ENCODE measurements at places on chromosomes 1 and 21.

- DNase-seq: no peak
These were observed 21.6 kb upstream of the STUM start for GRCh38 chr1:226526801-226527595.

DNA sequence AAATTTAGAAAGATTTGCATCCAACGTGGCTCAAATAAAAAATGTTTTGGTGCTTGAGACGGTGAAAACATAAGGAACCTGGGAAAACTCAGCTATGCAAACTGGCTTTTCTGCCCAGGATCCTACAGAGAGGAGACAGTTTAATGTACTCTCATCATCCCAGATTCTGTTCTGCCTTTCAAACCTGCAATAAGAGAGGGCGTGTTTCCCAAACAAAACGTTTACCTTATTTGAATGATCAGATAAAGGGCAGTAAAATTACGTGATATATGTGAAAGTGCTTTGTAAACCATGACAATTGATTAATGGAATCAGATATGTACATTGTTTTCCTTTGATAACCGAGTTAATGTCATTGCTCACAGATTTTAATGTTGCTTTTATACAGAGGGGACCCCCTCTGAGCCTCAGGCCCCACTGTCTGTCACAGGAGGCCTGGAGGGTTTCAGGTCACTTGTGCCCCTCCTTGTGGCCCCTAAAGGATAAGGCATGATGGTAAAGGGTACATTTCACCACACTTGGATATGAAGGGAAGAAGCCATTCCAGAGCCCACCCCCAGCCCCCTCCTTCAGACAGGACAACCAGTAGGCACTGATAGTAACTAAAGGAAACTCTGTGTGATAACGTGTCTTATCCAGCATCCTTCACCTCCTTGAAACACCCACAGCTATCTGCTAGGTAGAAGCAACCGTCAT, 157.6 kb downstream of the EDEM3 start:
- no peak for DNase-seq

GRCh38 chr1:223410036-223410435, 16.8 kb downstream of the CCDC185 start:
- DNase-seq: no peak

GRCh38 chr1:65741993-65742392, 50.7 kb upstream of the PDE4B start:
- no peak for DNase-seq

GRCh38 chr1:71166178-71167173, 85.6 kb upstream of the ZRANB2 start:
- DNase-seq: no peak

DNA sequence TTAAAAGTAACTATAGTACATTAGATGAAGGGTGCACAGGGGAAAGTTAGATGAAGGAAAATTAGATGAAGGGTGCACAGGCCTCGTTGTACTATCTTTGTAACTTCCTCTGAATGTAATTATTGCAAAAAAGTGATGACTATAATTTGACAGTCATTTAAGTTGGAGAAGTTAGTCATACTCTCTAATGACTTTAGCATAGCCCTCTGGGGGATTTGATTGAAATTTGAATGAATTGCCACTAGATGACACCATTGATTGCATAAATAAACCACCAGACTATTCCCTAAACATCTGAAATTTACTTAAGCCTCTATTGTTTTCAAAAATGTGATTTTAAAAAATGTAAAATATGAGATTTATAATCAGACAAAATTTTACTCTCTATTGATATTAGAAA, 102.6 kb downstream of the TPR start:
- no peak for DNase-seq

DNA sequence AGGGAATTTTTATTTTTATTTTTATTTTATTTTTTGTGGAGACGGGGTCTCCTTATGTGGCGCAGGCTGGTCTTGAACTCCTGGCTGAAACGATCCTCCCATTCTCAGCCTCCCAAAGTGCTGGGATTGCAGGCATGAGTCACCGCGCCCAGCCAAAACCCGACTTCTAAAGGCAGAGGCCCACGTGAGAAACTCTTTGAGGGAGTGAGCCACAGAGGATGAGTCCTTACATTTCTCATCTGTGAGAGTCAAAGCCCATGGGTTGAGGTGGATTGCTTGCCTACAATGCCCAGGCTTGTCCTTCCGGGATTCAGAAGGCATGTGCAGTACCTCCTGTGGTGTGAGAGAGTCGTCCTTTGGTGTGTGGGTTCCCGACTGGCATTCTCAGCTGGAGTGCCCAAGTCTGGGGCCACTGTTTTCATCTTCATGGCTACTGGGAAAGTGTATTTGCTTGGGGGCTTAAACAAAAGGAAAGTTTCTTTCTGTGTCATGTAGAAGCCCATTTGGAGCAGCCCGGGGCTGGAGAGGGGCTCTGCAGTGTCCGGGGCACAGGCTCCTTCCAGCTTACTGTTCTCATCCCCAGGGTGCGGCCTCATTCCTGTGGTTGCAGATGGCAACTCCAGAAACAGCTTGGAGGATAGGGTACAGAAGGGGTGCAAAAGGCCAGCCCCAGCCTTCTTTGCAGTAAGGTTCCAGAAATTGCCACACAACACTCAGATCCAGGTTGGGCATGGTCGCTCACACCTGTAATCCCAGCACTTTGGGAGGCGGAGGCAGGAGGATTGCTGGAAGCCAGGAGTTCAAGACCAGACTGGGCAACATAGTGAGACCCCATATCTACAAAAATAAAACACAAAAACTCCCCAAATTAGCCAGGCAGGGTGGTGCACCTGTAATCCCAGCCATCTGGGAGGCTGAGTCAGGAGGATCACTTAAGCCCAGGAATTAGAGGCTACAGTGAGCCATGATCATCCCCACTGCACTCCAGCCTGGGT, 29.4 kb upstream of the CSF3R start:
- DNase-seq: no peak

DNA sequence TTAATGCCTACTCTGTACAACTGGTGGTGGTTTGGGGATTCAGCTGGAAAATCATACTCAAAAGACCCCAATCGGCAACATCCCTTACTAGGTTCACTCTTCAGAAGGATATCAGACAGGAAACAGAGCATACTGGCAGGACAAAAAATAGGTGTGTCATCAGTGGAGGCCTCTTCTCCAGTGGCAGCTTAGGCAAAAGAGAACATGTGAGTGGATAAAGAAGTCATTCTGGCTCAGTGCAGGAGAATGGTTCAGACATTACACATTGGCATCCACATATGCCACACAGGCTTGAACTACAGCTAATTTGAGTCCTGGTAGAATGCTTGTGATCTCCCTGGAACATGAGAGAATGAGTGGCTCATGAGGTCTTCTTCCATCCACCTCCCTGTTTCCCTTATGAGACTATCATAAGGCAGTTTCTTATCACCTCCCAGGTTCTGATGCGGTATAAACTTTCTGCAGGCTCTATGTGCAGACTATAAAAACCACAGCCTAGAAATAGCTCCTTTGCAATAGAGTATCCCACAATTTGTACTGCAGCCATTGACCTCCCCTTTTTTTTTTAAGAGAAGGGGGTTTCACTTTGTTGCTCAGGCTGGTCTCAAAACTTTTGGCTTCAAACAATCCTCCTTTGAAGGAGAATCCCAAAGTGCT, 24.7 kb downstream of the VAMP4 start:
- DNase-seq: no peak

- no peak for DNase-seq
These were observed 184.4 kb downstream of the PTGER3 start for GRCh38 chr1:70863239-70863638.

GRCh38 chr1:65334081-65334480, 24.7 kb downstream of the DNAJC6 start:
- no peak for DNase-seq

- no peak for DNase-seq
These were observed 111.3 kb upstream of the SAMSN1 start for GRCh38 chr21:14657241-14658008.

DNA sequence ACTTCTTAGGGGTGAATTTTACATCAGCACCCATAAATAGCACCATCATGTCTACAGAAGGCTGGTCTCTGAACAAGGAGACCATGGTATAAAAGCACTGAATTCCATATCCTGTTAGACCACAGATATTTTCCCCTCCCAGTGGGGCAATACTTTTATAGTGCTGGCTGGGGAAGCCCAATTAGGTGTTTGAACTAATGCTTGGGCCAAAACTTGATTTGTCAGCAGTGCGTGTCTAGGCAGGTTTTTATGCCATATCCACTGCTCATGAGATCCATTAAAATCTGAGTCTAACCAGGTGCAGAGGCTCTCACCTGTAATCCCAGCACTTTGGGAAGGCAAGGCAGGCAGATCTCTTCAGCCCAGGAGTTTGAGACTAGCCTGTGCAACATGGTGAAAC, 623.0 kb downstream of the NPHP4 start:
- DNase-seq: no peak

DNA sequence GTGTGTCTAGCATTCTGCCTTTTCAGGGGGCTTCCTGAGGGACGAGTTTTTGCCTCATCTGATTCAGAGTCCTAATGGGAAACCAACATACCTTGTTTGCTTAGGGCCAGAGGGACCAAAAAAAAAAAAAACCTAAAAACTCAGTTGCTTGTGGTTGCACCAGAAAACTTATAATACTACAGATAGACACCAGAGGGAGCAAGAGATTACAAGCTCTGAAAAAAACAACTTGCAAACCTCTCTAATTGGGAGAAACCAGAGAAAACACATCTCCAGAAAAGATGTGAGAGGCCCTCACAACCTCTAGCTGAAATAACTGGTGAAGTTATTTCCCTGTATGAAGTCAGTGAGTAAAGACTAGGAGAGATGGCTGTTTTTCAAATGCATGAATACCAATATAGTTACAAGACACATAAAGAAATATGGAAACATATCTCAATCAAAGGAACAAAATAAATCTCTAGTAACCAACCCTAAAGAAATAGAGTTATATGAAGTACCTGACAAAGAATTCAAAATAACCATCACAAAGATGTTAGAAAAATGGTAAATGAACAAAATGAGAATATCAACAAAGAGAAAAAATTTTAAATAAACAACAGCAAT, 233.7 kb upstream of the NFIA start:
- no peak for DNase-seq

GRCh38 chr1:109790735-109791494, 27.2 kb upstream of the EPS8L3 start:
- DNase-seq: peak; percentile 61

- DNase-seq: no peak
These were observed 7.7 kb downstream of the ARHGEF2 start for GRCh38 chr1:155970531-155971167.

- DNase-seq: no peak
These were observed 44.9 kb upstream of the EFHD2 start for GRCh38 chr1:15364740-15365139.

DNA sequence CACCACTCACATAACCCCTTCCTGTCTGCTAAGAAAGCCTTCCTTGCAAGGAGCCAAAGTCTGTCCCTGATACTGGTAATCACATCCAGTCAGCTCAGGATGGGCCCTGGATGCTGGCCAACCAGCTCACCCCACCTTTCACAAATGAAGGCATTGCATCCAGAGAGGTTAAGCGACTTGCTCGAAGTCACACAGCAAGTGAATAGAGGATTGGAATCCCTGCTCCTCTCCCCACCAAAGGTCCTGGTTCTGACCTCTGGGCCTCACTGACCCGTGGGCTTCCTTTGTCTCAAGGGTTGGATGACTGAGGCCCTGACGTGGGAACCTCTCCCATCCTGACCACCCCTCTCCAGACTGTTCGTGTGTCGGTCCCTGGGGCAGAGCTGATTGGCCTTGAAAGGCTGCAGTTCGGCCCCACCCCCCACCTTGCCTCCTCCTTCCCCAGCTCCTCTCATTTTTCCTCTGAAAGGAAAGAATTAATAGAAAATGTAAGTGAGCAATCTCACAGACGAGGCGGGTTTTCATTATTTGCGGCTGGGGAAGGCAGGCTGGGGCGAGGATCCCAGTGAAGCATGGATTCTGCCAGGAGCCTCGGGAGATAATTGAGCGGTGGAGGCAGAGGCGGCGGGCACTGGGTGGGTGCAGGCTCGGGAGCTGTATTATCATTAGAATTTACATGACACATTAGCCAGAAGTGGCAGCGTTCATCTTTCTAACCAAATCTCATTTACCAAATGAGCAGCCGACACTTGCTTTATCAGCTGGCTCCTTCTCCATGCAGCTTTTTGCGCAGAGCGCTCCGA, 101.5 kb upstream of the CSF3R start:
- DNase-seq: no peak

GRCh38 chr1:45304311-45305081, 22.2 kb upstream of the HPDL start:
- DNase-seq: no peak

DNA sequence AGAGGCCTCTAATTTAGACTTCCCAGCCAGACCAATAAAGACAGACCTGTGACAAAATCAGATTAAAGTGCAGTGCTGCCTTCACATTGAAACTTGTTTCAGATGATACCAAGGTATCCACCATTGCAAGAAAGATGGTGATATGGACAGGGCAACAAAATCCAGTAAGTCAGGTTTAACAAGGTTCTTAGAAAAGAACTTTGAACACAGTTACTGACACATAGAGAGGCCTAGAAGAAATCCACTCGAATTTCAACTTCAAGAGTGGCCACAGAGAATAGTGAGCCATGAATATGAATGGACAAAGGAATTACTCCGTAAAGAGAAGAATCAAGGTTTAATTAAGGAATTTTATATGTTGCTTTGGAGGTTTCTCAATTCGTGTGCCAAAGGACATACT, 230.4 kb downstream of the KCNT2 start:
- no peak for DNase-seq

DNA sequence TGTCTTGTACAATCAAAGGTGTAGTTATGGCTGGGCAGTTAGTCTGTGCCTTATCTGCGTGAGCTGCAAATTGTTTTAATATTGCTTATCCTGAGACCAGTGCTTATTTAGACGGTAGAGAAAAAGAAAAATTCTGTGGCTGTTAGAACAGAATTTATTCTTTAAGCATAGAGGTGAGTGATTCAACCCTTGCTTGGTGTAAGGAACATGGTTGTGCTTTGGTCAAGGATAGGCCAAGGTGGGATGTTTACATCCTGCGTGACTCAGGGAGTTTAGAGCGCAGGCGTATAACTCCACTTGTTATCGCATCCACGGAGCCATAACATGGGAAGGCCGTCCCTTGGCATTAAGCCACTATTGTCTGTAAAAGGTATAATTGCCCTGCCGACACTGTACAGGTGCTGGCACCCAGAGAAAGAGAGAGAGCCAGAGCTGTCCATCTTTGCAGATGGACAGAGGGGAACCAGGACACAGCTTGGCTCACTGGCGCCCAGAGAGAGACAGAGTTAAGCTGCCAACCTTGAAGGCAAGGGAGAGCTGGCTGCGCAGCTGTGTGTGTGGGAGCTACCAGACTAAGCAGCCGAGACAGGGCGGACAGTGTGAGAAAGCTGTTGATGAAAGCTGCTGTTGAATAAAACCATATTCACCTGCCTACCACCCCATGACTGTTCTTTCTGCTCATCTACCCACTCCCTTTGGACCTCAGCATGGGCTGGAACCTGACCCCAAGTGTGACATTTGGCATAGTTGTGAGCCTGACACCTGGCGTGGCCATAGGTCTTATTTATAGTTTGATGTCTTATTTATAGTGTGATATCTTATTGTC, 200.4 kb downstream of the DYRK1A start:
- DNase-seq: no peak

GRCh38 chr1:65247419-65248359, 61.7 kb upstream of the DNAJC6 start:
- DNase-seq: no peak

- no peak for DNase-seq
These were observed 74.9 kb upstream of the MORC3 start for GRCh38 chr21:36245115-36245514.

GRCh38 chr1:8625981-8626898, 191.2 kb downstream of the RERE start:
- DNase-seq: no peak

- DNase-seq: no peak
These were observed 461.7 kb downstream of the PTPRU start for GRCh38 chr1:29698033-29698432.

Data from activated T-helper 1 cell treated with anti-CD3 and anti-CD28 coated beads, Interleukin-2, amount 50 U/mL, for 16 hours (primary cell).